Left lung (tissue), 14 donors: ENCODE measurements at places on chromosomes 1 and 21. TPM values are rescaled to one million over a fixed set of nuclear protein-coding genes. Genes with fewer than 3 reads are reported as not detected.

The OR2L2 gene
- 0.07 TPM for polyA plus RNA-seq

GRCh38 chr1:157771661-157772425 lies 5.1 kb downstream of the FCRL2 start:
- DNase-seq = no peak

DNA sequence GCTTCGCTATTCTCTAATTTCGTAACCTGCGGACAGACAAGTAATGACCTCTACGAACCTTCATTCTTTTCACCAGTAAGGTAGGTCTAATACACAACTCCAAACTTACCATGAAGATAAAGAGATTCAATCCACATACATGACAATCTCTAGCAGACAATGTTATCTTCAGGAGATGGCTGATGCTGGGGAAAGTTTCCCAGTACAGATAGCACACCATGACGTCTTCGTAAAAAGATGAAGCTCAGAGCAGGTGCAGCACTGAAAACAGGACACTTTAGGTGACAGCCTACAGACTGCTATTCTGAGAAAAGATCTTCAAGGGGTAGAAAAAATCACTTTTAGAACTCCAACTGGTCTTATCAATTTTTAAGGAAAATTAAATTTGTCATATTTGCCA lies 41.3 kb downstream of the ZNF281 start:
- DNase-seq = no peak

GRCh38 chr21:44955141-44955797 lies 15.4 kb downstream of the SLX9 start:
- peak; percentile 33 for DNase-seq

DNA sequence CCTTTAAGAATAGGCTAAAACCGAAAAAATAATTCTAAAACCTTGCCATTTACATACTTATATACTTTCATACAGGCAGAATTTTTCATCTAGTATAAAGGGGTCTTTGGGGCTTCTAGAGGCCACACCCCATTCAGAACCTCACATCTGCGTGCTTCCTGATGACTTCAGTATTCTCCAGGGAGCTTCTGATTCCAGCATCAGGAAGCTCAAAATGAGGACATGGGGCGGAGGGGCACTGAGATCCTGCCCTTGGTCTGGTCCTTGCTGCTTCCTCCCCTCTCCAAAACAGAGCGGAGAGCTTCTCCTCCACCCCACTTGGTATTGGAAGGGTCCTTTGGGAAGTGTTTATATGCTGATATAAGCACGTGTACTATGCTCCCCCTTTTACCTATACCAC lies 13.8 kb downstream of the PAX7 start:
- no peak for DNase-seq

DNA sequence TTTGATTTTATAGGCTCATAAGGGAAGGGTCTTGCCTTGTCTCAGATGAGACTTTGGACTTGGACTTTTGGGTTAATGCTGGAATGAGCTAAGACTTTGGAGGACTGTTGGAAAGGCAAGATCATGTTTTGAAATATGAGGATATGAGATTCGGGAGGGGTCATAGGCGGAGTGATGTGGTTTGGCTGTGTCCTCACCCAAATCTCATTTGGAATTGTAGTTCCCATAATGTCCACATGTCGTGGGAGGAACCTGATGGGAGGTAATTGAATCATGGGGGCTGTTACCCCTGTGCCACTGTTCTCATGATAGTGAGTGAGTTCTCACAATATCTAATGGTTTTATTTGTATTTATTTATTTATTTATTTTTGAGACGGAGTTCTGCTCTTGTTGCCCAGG lies 6.9 kb upstream of the CSDE1 start:
- no peak for DNase-seq

GRCh38 chr1:229563241-229563640 lies 4.7 kb upstream of the ABCB10 start:
- DNase-seq = no peak

DNA sequence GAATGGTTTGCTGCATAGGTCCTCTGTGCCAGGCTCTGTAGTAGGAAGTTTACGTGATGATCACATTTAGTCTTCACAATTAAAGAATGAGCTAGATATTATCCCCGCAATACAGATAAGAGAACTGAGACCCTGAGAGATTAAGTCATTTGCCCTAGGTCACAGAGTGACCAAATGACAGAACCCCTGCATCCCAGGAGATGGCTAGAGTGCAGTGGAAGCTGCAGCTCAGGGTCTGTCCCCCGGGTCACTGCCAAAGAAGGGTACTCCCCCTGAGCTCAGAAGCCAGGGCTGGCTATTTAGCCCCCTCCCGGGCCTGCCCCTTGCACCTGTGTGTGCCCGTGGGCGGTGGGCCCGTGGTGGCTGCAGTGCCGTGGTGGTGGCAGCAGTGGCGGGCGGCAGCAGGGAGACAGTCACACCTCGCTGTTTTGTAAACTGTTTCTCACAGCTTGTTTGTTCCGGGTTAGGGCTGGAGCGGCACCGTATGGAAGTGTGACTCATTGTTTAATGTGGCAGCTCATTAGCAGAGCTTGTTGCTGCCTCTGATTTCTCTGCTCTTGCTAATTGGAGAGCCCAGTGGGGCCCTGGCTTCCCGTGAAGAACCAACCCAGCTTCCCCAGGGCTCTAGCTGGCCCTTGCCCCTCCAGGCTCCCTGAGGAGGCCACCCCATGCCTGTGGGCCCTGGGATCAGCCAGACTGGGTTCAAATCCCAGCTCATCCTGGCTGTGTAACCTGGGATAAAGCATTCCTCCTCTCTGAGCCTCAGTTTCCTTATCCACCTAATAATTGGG lies 19.3 kb upstream of the FOXO6 start:
- DNase-seq = no peak

DNA sequence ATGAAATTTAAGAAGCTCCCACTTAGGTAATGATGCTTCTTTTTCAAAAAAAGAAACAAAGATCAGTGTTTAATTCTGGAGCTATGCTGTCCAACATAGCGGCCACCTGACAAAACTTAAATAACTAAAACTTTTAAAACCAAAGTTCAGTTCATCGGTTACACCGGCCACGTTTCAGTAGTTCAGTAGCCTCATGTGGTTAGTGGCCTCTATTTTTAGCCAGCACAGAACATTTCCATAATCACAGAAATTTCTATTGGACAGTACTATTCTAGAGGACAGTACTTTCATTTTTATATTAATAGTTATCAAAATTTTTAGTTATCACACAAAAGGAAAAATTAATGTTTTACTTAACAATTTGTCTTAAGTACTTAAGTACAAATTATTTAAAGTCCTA lies 141.0 kb downstream of the USP25 start:
- no peak for DNase-seq

- no peak for DNase-seq
Measured at GRCh38 chr21:38365521-38365920, 108.7 kb downstream of the KCNJ15 start.

The HHIPL2 gene
- 1.5 TPM for polyA plus RNA-seq

The NHLH1 gene
- 0.31 TPM for polyA plus RNA-seq

- peak; percentile 94 for DNase-seq
Measured at GRCh38 chr1:167819849-167820683, 93.9 kb downstream of the ADCY10 start.

The FDPS gene
- polyA plus RNA-seq = 213 TPM

The SPRR2B gene
- polyA plus RNA-seq = not detected

DNA sequence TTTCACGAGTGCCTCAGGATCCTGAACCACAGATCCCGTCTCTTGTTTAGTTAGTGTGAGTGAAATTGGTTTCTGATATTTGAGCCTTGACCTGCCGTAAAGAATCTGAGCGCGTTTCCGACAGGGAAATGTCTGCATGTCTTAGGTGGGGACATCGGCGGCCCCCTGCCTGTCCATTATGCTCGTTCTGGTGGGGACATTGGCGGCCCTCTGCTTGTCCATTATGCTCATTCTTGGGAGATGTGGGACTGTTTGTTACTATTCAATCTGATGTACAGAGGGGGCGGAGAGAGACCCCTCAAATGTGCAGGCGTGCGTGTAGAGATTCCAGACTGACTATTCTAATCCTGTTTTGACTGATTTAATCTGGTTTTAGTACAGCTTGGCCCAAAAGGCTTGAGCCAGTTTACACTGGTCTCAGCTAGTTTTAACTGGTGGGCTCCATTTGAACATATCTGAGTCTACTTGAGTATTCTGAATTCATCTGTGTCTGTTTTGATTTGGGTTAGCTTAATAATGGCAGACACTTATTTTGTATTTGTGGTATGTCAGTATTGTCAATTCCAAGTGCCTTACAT lies 6.6 kb upstream of the TINAGL1 start:
- DNase-seq = no peak

DNA sequence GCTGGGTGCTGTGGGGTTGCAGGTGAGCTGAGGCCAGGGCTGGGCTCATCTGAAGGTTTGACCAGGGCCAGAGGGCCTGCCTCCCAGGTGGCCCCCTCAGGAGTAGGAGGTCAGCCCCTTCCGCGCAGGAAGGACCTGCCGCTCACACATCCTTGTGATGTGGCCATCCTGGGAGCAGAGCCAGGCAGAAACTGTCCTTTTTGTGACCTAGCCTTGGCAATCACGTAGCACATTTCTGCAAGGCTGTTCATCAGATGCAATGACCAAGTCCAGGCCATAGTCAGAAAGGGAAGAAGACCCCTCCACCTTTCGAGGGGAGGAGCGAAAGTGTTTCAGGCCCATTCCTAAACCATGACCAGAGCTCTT lies 55.5 kb upstream of the TRAPPC10 start:
- no peak for DNase-seq

DNA sequence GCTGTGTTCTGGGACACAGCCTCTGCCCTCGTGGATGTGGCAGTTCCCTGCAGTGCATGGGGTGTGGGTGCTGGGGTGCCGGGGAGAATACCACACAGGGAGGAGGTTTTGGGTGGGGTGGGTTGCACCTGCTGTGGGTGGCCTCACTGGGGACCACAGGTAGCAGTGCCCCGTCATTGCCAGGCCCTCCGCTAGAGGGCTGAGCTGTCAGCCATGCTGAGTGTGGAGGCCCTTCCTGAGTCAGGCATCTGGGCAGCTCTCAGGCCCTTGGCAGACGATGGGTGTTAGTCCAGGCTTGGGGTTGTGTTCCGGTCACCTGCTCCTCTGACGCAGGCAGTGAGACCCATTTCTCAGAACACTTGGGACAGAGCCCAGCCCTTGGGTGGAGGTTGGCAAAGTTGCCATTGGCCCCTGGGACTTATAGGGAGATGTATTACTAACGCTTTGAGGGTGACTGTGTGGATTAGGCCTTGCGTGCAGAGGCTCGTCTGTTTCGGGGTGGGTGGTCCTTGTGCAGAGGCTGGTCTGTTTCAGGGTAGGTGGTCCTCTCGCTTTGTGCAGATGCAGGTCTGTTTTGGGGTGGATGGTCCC lies 23.9 kb downstream of the PCNT start:
- DNase-seq = no peak

The RAP1GAP gene
- polyA plus RNA-seq = 59.3 TPM

- no peak for DNase-seq
Measured at GRCh38 chr21:23837564-23837963, 1769.7 kb downstream of the MRPL39 start.

- DNase-seq = peak; percentile 98
Measured at GRCh38 chr1:214551436-214552173, at the start of gene PTPN14. TSS of gene PTPN14 (minus strand) at chr1:214551602. CDS start at chr1:214464803, 86,799 bp downstream.

GRCh38 chr1:6464514-6464836 lies 1.5 kb downstream of the TNFRSF25 start:
- no peak for DNase-seq

DNA sequence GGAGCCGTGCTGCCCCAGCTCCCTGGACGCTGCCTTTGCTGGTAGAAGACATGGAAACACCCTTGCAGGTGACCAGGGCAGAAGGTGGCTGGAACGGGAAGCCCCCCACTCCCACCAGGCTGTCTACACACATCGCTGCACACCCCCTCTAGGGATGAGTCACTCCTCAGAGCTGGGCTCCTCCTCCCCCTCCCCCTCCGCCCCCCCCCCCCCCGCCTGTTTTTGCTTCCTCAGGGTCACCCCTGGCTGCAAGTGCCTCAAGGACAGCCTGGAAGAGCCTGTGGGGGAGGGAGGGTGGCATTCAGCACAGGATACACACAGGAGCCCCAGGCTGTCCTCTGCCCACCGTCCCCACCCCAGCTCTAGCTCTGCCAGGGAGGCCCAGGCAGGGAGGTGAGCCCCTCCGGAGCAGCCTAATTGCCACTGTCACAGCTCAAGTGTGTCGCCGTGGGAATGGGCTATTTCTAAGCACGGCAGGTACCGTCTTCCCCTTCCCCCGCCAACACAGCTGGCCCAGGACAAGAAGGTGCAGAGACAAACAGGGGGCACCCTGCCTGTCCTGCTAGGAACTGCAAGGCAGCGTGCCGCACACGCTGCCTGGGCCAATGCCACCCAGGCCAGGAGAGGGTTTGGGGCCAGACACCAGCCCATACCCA lies 2.5 kb downstream of the FNDC10 start:
- no peak for DNase-seq

GRCh38 chr1:185348985-185349384 lies 31.9 kb upstream of the IVNS1ABP start:
- DNase-seq = no peak

The ADAM30 gene
- not detected for polyA plus RNA-seq

- DNase-seq = no peak
Measured at GRCh38 chr1:246597971-246598370, 31.7 kb downstream of the CNST start.

DNA sequence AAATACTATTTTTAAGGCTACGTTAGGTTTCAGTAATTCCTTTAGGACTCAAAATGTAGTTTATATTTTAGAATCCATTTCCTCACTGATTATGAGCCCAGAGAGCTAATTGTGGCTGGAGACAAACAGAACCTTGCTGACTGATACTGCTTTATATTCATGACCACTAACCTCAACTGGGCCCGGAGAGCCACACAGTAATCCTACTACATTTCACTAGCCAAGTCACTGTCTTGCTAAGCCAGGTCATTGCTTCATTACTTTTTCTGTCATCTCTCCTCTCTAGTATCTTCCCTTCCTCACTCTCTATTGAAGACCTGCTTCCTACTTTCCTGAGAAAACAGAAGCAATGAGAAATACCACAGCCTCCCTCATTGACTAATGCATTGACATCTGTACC lies 24.7 kb downstream of the IL23R start:
- no peak for DNase-seq

DNA sequence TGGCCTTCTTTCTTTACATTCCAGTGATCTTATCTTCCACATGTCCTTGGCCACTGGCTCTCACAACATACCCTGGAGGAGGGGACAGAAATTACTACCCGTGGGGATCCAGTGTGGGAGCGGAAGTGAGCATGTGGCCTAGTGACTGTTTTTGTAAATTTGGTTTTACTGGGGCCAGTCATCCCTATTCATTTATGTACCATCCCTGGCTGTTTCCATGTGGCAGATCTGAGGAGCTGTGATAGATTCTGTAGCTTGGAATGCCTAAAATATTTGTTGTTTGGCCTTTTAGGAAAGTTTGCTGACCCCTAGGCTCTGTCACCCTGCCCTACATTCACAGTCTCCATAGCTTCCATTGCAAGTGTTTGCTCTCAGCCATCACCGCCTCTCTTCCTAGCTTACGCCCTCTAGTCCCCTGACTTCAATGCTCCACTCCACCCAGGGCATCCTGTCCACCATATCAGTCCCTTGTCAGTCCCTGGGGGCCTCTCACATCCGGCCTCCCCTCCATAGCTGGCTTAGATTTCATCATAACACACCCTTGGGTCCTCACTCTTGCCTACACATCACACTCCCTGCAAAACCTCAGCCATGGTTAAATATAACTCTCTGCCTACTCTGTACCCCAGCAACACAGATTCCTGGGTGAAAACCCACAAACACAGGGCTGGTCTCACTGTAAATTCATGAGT lies 25.8 kb downstream of the DHCR24 start:
- DNase-seq = no peak

- no peak for DNase-seq
Measured at GRCh38 chr1:18128298-18128697, 20.7 kb downstream of the IGSF21 start.
